RCC 7860 (cell line): ENCODE measurements at places on chromosomes 11 and 22.

- no peak for DNase-seq
These were observed 2.1 kb downstream of the OMP start for GRCh38 chr11:77104727-77105126.

DNA sequence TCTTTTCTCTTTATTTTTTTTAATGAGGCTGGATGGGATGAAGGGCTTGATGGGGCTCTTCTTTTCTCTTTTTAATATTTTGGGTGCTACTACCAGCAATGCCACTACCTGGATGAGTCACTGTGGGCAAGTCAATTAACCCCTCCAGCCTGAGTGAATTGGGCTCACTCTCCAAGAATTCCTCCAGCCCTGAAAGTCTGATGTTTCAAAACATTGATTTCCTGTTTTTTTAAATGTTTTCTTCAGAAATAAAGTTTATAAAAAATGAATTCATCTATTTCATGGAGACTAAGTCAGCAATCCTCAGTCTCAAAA is 812 bp upstream of the OR5A2 start:
- DNase-seq: no peak

- DNase-seq: no peak
These were observed 131.9 kb downstream of the SHANK2 start for GRCh38 chr11:71120471-71120896.

DNA sequence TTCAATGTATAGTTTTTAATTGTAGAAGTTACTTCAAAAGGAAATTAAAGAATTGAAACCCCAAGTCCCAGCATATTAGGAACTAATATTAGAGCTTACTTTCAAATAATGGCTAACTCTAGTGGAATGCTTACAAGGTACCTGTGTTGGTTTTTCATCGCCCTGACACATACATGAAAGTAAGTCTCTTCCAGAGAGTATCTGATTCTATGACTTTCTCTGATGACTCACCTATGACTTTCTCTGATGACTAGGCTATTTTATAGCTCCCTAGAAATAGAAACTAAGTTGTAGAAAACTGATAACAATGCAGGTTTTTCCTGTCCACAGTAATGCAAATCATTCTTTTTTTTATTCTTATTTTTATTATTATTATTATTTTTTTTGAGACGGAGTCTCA is 33.6 kb upstream of the MMP7 start:
- DNase-seq: peak; percentile 86

DNA sequence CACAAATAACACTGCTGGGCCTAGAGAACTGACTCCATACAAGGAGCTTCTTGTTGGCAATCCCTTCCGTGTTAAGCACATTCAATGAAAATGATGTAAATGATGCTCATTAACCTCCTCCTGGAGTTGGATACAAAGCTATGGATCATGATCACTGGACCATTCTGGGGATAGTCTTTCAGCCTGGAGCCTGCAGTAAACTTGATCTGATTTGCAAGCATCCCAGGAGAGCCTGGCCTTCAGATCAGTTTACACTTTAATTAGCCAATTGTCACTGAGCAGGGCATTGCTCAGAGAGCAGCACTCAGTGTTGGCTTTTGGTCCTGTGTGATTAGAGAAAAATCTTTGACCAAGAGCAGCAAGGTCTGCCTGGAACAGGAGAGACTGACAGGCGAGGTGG is 45.6 kb downstream of the ARFGAP3 start:
- no peak for DNase-seq

- no peak for DNase-seq
These were observed 29.2 kb downstream of the KCNQ1OT1 start for GRCh38 chr11:2670541-2671100.

- peak; percentile 69 for DNase-seq
These were observed 81.0 kb downstream of the TRMU start for GRCh38 chr22:46416520-46416871.

DNA sequence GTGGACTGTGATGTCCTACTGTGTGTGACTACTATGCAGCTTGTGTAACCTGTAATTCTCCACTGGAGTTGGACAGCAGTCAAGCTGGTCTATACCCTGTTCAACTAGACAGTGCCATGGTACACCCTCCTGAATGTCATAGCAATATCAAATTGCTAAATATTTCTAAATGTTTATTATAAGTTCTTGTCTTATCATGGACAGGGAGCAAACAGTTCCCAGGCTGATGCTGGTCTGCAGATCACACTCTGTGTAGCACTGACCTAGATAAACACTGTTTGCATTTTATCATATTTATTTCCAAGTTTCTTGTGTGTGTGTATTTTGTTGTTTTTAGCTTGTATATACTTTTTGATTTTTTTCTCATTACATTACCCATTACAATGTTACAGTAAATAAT is 22.0 kb downstream of the PARVA start:
- no peak for DNase-seq

- no peak for DNase-seq
These were observed 2373.1 kb upstream of the RAG2 start for GRCh38 chr11:38971141-38971540.

GRCh38 chr11:46978005-46978491 is 41.5 kb downstream of the CSTPP1 start:
- no peak for DNase-seq

- no peak for DNase-seq
These were observed 11.9 kb downstream of the VSIG10L2 start for GRCh38 chr11:125957618-125958332.

DNA sequence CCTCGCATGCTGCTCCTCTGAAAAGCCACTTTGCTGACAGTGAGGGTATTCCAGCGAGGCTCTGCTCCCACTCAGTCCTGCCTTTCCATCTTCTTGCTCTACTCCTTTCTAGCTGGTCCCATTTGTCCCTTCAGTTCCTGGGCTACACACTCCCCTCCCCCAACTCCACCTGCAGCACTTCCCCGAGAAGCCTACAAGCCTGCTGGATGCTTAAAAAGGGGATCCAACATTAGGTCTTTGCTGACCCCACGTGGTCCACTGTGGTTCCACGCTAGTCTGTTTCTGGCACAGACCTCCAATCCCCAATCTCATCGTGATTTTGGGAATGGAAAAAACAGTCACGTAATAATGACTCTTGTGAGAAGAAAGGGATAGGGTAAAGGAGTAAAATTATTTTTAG is 121.6 kb upstream of the SNX19 start:
- no peak for DNase-seq

- no peak for DNase-seq
These were observed 35.4 kb upstream of the IGSF9B start for GRCh38 chr11:133992121-133992520.

DNA sequence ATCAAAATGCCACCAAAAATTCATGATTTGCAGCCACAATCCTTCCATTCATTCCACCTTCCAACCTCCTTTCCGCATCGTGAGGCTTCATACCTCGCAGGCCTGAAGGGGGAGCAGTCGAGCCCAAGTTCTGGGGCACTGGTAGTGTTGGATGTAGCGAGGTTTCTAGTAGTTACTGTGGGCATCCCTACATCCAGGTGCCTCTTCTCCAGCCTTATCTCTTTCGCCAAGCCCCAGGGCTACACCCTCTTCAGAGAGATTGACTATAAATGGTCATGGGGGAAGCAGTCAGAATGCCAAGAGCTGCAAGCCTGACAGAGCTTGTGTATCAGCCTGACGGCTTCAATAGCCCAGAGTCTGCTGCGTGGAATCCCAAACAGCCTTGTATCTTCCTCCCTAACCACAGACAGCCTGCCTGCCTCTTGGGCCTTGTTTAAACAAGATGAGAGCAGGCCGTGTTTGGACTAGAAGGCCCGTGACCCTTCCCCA is 28.9 kb downstream of the CLMP start:
- DNase-seq: no peak

DNA sequence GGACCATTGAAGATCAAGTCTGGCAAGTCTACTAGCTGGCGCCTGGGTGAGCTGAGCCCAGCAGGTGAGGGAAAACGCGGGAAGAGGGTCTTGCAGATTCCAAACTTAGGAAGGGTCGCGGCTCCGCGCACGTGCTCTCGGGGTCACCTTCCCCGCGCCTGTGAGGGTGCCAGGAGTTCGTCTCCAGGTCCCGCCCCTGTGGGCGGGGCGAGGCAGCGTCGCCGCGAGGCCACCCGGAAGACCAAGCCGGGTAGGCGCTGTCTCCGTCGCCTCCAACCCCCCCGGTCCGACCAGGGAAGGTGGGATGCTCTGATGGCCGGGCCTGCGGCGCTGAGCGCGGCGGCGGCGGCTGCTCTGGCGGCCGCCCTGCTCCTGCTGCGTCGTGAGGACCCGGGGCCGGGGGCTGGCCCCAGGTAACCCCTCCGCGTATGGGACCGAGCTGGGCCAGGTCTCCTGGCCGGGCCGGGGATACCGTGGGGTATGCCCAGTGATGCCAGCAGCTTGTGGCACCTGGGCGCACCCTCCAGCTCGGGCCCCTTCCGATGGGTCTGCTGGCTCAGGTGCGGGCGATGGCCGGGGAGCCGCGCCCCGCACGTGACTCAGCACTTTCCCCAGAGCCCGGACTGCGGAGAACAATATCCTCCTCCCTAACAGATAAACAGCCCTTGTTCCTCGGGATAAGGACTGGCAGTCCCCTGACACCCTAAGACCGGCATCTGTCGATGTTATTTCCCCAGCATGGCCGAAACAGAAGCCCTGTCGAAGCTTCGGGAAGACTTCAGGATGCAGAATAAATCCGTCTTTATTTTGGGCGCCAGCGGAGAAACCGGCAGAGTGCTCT is at the start of gene HTATIP2:
HTATIP2 (plus strand) TSS at position 215 of the 841 bp plus-strand sequence; CDS start at position 739, 524 bp downstream.
- DNase-seq: no peak

DNA sequence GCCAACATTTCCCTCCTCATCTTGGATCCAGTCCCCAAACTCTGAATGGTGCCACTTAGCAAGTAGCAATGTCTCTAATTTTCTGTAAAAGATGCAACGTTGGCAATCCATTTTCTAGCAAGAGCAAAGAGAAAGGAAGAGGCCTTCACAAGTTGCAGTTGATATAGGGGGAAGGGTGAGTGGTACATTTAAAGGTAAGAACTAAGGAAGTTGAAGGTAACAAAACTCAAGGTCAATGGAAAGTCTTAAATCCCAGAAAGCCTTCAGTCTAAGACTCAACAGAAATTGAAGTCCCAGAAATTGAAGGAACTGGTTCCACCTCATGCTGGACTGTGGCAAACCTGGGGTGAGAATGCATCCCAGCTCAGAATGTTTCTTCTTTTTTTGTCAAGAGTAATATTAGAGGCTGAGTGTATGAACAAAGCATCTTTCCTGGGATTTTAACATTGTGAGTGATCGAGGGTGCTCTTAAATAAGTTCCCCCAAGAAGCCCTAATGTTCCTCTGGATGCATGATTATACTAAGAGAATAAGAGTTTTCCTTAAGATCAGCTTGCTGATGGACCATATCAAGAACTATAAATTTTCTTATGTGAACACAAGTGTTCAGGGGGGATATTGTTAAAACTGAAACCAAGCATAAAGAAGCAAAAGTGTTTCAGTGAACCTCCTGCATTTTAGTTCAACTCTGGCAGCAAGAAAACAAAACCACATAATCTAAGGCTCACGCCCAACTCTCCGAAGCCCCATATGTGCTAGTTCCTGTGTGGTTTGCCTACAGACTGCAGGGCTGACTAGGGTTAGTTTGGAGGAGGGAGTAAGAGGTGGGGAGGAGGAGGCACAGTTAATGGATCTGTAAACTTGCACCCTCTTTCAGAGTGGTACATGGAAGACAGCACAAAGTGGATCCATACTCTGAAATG is at the start of gene GRAP2:
GRAP2 (plus strand) TSS at position 779 of the 922 bp plus-strand sequence. CDS start 46,023 bp downstream, outside the sequence.
- DNase-seq: no peak

DNA sequence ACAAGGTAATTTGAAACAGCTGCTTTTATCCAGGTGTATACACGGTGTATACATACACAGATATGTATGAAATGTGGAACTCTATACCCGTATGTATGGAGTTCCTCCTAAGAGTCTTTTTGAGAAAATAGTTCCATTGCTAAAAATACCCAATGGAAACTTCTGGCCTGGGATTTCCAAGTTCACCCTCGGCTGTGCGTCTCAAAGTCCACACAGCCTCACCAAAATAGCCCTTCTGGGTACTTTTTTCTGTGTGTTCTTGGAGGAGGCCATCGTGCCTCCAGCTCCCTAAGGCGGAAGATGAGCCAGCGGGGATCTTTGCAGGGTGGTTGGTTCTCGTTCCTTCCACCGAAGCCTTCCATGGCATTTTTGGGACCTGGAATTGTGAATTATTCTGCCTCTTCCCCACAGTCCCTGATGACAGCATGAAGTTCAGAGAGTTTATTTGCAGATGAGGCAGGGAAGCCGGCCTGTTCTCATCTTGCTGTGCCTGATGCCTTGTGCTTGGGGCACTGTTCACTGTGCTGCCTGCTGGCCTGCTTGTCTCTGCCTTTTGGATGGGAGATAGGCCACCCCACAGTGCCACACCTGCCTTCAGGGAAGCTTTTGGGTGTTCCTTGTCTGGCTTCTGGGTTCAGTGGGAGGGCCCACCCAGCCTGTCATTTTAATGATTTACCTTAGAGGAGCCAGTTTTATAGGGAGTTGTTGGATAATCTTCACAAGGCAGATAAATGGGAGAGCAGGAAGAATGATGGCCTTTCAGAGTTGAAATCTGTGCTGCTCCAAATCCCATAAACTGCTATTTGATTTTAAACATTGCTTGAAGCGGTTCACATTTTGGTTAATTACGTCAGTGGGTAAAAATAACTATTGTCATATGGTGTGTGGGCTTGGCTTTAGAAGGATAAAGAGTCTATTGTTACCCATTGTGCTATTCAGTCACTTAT is 112.7 kb upstream of the OR4B1 start:
- DNase-seq: peak; percentile 14

DNA sequence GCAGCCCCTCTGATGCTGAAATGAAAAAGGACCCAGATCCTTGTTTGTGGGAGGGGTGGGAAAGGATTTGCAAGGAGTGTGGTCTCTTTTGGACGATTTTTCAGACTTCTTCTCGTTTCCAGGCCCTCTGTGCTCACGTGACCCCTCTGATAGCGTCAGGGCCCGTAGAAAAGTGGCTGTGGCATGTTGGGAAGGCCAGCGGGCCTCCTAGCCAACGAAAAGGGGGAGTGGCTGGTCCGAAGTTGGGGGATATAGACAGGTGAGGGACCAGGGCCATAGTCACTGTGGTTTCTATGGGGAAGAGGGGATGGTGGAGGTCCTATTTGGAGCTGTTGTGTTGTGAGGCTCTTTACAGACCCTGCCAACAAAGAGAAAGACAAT is 6.6 kb downstream of the PARVB start:
- no peak for DNase-seq

DNA sequence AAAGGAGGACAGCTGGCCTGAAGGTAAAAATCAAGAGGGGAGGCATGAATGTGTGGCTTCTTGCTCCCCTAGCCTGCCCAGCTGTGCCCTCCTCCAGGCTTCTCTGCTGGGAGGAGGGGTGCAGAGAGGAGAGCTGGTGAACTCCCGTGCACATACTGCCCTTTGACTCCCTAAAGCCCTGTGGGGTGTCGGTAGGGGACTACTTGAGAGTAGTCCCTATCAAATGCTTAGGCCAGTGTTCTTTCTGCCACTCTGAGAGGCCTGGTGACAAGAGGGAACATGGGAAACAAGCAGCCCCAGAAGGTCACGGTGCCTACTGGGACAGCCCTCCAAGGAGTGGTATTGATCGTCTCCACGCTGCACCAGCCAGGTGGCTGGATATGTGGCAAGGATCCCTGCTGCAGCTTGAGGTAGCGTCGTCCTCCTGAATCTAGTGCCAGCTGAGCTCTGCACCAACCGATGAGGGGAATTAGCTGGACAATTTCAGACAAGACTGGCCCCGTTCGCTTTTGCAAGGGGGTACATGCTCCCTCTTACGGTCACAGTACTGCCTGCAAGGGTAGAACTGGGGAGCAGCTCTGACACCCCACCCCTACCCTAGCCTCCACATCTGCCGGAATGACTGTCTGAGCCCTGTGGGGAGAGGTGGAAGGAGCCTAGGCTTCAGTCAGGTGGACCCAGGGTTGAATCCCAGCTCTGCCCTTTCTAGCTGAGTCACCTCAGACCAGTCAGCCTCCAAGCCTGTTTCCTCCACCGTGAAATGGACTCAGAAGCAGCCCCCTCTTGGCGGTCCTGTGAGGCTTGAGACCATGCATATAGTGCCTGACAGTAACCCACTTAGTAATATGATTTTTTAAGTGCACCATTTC is 17.1 kb upstream of the C11orf96 start:
- no peak for DNase-seq

GRCh38 chr11:44563711-44564110 is 1.8 kb upstream of the CD82 start:
- DNase-seq: no peak
